ENCODE measurements at places on chromosomes 7 and 10.

DNA sequence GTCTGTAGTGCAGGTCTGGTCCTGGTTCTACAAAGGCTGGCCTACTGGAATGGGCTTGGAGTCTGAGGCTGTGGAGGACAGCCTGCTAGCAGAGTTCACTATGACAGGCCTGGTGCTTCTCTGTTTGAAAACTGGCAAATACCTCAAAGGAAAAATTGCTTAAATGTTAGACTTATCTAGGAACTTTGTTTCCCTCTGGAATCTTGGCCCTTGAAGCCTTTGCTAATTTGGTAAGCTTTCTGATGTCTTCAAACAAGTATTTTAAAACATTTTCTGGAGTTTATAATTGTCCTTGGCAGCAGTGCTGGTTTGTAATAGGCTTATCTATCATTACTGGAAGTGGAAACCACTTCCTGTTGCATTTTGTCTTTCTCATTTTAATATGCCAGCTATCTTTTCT, 139.7 kb downstream of the TMEM26 start:
- no peak for DNase-seq

GRCh38 chr10:76106611-76107010, 675.2 kb downstream of the LRMDA start:
- DNase-seq: no peak

DNA sequence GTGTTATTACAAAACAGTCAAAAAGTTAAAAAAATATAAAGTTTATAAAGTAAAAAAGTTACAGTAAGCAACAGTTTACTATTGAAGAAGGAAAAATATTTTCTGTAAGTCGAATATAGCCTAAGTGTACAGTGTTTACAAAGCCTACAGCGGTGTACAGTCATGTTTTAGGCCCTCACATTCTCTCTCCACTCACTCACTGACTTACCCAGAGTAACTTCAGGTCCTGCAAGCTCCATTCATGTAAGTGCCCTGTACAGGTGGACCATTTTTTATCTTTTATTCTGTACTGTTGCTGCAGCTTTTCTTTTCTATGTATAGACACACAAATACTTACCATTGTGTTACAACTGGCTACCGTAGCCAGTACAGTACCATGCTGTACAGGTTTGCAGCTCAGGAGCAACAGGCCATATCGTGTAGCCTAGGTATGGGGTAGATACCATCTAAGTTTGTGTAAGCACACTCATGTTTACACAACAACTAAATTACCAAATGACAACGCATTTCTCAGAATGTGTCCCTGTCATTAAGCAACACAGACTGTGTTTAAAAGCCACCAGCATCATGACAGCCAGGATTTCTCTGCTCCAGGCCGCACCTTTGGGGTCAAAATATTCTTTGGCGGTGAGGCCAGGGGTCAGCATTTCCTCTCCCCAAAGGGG, 67.2 kb downstream of the DLG5 start:
- no peak for DNase-seq

- DNase-seq: no peak
Observed at GRCh38 chr10:3090914-3091787, 23.8 kb downstream of the PFKP start.

- no peak for DNase-seq
Observed at GRCh38 chr10:48505394-48506112, 99.3 kb downstream of the ARHGAP22 start.

- DNase-seq: peak; percentile 75
Observed at GRCh38 chr7:143884969-143885559, 16.9 kb downstream of the TCAF1 start.

DNA sequence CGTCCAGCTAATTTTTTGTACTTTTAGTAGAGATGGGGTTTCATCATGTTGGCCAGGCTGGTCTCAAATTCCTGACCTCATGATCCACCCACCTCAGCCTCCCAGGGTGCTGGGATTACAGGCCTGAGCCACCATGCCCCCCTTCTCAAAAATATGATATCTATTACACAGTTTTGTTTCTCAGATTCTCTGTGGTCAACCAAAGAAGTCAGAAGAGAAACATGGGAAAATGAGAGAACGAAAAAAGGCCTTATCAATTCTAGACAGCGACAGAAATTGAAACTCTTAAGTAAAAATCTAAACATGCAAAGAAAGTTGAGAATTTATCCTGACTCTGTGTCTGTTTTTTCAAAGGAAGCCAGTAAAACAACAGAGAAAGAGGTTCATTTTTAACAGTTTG, 283.8 kb upstream of the PLXDC2 start:
- no peak for DNase-seq

- no peak for DNase-seq
Observed at GRCh38 chr10:13686331-13686752, 99.6 kb downstream of the PRPF18 start.

DNA sequence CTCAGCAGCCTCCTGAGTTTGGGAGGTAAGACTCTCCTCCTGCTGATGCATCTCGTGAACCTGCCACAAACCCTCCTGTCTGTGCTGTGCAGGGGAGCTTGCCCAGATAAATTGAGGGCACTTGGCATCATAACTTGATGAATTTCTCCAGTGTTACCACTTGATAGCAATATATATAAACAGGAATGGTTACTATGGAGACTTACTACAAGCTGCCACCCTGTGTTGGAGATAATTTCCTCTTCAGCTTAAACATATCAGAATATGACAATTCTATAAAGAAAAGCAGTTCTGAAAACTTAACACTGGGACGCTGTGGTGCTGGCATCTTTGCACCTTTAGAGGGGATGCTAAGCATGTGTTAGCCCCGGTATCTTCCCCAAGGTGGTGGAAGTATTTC, 14.9 kb downstream of the PFKFB3 start:
- no peak for DNase-seq

DNA sequence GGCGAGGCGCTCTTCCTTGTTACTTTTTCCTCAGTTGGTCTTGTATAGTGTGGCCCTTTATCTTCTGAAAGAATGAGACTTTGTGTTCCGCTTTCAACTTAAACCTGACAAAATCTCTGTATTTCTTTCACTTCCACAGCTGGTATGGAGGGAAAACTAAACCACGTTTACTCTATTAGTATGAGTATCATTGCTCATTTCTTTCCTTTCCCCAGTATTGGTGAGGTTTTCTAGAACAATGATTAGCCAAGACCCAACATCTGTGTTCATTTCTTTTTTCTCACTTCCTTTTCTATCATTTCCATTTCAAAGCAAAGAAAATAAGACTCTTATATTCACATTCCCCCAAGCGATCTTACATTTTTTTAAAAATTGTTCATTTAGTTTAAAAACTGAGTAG, 165.3 kb downstream of the PAXIP1 start:
- DNase-seq: no peak

DNA sequence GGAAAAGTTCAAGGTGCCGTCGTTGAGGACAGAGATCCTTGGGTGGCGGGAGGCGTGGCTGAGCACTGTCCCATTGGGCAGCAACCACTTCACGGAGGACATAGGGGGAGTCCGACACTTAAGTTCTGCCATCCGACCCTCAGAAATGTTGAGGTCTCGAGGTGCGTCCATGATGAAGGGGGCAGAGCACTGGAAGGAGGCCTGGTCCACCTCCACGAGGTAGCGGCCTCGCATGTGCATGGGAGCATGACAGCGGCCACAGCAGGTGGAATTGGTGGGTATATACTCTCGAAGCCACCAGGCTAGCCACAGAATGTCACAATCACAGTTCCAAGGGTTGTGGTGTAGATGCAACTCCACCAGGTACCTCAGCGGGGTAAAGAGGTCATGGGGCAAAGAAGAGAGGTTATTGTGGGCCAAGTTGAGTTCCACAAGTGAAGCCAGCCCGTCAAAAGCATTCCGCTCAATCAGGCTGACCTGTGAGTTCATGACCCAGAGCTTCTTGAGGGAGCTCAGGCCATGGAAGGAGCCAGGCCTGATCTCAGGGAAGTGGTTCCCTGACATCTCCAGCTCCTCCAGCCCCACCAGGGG, 1.7 kb downstream of the LRRC4 start:
- DNase-seq: no peak

DNA sequence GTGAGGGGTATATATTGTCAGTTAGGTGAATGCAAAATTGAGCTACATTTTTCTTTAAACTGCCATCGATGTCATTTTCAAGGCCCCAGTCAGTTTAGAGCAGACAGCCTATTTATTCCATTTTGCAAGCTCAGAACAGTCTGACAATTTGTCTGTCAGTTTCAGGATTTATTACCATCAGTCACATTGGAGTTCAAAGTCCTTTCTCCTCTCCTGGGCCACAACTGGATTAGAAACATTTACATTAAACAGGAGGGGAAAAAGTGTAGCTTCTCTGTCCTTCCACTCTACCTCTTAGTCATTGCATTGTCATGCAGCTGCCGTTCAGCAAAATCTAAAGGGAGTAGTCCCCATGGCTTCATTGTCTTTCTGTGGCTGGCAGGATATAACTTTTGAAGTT, 3.5 kb upstream of the GHITM start:
- no peak for DNase-seq

DNA sequence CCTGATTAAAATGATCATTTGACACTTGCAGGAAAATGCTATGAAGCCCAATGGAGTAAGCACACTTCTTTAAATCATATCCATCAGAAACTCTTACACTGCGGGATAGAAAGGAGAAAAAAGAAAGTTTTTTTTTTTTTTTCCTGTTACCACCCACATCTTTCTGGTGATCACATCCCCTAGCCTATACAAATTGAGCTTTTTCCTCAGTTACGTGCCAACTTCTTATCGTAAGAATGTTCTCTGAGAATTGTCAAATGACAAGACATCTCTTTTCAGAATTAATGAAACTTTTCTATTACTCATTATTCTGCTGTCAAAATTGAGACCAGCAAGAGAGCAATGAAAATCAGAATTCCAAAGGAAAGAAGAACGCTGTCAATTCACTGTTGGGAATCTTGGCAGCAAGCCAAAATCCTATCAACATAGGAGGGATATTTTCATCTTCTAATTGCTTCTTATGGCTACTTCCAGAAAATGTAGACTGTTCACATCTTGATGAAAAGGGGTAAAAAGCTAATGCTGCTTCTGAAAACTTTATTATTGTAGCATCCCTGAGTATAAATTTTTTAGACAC, 179.5 kb downstream of the ADAM12 start:
- DNase-seq: no peak

- no peak for DNase-seq
Observed at GRCh38 chr10:110420401-110421193, 77.1 kb upstream of the DUSP5 start.

DNA sequence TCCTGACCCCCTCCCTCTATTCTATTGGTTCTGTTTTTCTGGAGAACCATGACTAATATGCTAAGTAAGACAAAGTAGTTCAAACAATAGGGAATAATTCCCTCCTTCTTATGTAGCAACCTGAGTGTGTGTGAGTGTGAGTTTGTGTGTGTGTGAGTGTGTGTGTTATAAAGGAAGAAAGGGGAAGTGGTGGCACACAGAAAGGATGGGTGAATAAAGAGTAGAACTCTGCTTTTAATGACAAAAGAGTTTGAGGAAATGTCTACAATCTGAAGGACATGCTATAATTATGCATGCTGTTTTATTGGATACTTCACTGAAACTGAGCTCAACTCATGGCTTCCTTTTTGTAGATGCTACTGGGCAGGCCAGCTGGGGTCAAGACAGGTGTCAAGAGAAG, 489.5 kb downstream of the REEP3 start:
- DNase-seq: no peak

- DNase-seq: no peak
Observed at GRCh38 chr7:42709284-42709683, 202.6 kb downstream of the C7orf25 start.

DNA sequence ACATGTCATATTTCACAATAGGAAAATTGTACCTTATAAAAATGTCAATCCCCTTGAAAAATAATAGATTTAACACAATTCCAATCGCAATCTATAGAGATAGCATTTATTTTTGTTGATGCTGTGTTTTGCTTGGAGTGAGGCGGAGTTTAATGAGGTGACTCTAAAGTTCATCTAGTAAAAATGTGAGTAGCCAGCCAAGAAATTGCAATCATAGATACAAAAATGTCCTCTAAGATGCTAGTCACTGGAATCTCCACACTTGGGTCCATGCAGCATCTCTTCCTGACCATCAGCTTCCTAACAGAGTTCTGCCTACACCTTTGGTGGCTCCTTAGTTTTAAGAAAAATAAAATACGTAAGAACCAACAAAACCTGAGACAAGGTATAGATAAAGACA, 44.9 kb downstream of the GLI3 start:
- DNase-seq: no peak

- DNase-seq: no peak
Observed at GRCh38 chr10:93063144-93063976, 2.8 kb downstream of the CYP26C1 start.

DNA sequence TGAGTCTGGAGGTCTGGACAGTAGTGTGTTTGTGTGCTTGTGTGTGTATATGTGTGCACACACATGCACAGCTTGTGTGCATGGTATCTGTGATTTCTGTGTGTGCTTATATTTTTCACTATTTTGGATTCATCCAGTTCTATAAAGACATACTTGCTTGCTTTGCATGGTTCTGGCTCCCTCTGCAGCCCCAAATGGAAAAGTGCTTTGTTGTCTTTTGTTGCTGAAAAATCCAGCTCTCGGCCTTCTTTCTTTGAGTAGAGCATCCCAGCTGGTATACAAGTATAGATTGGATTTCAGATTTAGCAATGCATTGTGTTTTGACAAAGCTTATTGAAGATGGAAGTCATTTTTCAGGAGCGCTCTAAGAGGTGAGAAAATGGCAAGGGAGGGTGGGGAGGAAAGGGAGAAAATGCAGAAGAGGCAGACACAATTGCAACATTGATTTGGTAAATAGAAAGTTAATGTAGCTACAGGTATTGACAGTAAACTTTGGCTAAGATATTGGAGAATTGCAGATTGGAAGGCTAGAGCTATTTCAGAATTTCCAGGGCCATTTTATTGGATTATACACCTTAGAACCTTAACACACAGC, 333.9 kb downstream of the AUTS2 start:
- DNase-seq: peak; percentile 32

DNA sequence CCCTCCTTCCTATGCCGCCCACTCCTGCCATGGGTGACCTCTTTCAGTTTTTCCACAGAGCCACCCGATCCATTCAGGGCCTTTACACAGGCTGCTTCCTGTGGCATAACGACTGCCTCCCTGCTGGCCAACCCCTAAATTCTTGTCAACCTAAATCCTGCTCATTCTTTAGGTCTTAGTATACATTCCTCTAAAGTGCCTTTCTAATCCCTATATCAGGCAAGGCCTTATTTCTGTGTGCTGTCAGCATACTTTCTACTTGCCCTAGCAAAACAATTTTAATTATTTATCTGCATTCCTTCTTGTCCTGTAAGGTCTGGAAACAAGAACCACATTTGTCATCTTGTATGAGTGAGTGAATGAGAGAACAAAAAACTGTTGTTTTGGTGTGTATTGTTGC, 132.4 kb downstream of the DNAH11 start:
- no peak for DNase-seq

- DNase-seq: no peak
Observed at GRCh38 chr7:13715534-13715933, 273.9 kb downstream of the ETV1 start.

DNA sequence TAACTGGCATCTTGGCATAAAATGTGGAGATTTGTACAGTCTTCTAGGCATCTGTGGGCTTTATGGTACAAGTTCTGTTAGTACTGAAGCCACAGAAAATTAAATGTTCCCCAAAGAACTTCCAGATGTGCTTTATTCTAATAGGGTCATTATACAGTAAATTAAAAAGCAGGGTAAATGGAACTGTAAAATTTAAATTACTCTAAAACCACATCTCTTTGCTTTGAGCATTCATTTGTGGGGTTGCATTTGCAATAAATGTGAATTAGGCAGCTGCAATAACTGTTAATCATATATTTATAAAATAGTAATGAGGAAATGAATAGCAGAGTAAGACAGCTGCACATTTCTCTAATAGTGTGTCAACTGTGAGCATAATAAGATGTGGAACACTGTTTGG, 151.5 kb downstream of the BUB3 start:
- no peak for DNase-seq

- peak; percentile 79 for DNase-seq
Observed at GRCh38 chr7:26180792-26181198, 19.8 kb downstream of the HNRNPA2B1 start.

- no peak for DNase-seq
Observed at GRCh38 chr7:35263396-35263795, 9.5 kb upstream of the TBX20 start.

Measured in erythroblast (primary cell).